ENCODE measurements at places on chromosomes 4 and X.

DNA sequence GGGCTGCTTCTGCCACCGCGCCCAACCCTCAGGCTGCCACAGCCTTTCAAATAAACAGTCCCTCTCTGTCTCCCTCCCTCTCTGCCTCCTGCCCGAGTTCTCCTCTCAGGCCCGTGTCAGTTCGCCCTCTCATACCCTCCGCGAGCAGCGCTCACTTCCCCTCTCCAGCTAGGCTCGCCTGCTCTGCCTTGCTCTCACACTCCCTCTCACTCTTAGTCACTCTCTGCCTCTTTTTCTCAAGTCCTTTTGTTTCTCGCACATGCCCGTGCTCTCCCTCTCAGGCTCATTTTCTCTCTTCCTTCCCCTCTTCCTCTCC is 3.2 kb downstream of the EFNB1 start:
- DNase-seq, result peak; percentile 71

GRCh38 chrX:103398421-103398864 is 22.1 kb downstream of the BEX3 start:
- DNase-seq, result peak; percentile 80

DNA sequence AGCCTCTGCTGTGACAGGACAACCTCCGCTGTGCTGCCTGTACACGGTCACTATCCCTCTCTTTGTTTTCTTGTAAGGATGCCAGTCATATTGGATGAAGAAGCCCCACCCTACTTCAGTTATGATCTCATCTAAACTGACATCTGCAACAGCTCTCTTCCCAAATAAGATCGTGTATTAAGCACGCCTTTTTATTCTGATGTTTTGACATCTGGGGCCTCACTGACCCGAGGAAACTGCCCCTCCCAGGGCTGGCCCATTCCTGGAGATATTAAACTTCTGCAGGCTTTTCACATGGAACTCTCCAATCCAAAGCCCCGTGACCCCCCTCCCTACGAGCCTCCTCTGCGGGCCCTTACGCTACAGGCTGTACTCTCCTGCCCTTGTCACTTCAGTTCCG is 232.0 kb downstream of the ARHGAP10 start:
- DNase-seq, result no peak

DNA sequence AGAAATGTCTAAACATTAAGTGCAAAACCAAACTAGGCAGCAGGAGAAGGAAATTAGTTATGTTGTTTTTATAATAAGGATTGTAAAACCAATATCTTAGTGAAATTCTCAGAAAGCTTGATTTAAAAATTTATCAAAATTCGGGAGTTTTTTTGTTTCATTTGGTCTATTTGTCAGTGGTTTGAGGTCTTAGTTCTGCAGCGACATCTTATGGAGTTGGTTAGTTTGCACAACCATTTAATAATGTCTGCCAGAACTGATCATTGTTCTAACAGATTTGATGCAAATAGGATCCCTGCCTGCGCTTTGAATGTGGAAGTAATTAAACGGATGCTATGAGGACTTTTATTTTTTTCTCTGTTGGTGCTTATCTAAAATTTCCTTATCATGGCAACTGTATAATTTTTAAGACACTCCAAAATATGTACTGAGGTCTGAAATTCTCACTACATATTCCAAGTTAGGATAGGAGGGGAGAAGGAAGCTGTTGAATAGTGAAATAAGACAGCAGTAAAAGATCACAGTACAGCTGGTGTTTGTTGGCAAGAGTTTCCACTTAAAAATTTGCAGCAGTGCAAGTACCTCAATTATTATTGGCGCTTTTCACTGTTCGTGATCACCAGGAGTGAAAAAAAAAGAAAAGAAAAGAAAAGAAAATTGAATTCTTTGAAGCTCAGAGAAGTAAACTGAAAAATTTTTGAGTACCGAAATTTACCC is 2521.4 kb downstream of the ARAP2 start:
- peak; percentile 22 for DNase-seq

- DNase-seq, result no peak
These were observed 5.4 kb upstream of the TBC1D1 start for GRCh38 chr4:37885496-37885895.
